ENCODE measurements at places on chromosomes 12 and 14.

DNA sequence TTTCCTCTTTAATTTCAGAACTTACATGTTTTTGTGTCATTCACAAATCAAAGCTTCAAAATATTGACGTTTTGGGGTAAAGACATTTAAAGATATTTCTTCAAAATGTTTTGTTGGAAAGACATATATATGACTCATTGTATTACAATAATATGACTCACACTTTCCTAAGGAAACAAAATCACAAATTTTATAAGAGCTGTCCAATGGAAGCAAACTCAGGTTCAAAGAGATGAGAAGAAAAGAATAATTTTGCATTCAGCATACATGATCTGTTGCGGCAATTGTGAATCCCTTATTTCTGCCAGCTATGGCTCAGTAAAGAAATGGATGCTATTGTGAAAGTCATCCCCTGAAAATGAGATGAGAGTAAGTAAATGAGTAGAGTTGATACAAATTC is 82.7 kb downstream of the GRIP1 start:
- no peak for DNase-seq

GRCh38 chr14:32913725-32914124 is 25.0 kb upstream of the NPAS3 start:
- DNase-seq = peak; percentile 36

GRCh38 chr12:19155981-19156734 is 26.6 kb downstream of the PLEKHA5 start:
- DNase-seq = no peak

DNA sequence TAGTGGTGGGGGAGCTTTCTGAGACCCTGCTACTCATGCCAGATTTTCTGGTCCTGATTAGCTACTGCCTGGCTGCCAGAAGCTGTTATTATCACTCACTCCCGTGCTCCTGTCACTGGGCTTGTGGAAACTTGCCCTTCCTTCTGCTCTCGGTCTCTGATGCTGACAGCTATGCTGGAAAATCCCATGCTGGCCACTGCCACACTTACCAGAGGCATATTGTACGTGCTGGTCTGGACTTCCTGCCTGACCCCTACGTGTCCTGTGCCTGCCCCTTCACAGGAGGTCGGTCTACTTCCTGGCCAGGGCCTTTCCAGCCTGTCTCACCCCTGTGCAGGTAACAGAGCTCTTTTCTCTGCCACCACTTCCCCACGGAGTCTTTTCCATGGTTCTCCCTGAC is 149.4 kb upstream of the PLEKHG7 start:
- DNase-seq = no peak

- DNase-seq = peak; percentile 91
Observed at GRCh38 chr12:65822732-65823512, 1.4 kb upstream of the HMGA2 start.

Data from HepG2 (cell line).